ENCODE measurements at places on chromosomes 1 and 21.
A peak's percentile ranks its signal among the peaks of the same experiment; 100 is the strongest.

- no peak for DNase-seq
Measured at GRCh38 chr1:199310708-199311107, 671.9 kb downstream of the PTPRC start.

GRCh38 chr1:115440733-115441132, 102.7 kb upstream of the NGF start:
- no peak for DNase-seq

DNA sequence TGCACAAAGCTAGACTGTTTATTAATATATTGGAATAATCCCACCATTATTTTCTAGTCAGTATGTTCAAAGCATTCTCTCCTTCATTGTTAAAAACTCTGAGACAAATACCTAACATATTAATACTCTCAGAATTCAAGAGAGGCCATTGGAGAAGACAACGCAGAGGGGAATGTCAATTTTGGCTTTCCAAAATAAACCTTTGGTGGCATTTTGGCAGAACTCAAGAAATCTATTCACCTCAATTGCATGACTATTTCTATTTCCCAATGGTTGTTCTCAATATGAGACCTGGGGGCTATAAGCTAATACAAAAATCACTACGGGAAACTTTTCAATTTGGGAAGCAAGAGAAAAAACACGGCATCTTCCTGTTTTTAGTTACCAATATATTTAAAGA, 58.5 kb downstream of the RUSC1 start:
- DNase-seq: no peak

DNA sequence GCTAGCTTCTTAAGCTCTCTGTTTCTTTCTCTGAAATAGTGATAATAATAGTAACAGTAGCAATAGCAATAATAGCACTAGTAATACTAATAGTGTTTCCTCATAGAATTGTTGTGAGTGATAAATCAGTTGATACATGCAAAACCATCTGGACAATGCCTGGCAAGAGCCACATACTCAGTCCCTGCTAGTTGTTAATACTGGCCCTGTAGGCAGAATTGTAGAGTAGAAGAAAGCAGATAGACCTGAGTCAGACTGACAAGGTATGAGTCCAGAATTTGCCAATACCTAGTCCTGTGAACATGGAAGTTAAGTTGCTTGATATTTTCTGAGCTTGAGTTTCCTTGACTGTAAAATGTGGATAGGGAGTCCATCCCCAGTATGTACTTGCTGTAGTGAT, 171.9 kb downstream of the C1orf21 start:
- DNase-seq: no peak

DNA sequence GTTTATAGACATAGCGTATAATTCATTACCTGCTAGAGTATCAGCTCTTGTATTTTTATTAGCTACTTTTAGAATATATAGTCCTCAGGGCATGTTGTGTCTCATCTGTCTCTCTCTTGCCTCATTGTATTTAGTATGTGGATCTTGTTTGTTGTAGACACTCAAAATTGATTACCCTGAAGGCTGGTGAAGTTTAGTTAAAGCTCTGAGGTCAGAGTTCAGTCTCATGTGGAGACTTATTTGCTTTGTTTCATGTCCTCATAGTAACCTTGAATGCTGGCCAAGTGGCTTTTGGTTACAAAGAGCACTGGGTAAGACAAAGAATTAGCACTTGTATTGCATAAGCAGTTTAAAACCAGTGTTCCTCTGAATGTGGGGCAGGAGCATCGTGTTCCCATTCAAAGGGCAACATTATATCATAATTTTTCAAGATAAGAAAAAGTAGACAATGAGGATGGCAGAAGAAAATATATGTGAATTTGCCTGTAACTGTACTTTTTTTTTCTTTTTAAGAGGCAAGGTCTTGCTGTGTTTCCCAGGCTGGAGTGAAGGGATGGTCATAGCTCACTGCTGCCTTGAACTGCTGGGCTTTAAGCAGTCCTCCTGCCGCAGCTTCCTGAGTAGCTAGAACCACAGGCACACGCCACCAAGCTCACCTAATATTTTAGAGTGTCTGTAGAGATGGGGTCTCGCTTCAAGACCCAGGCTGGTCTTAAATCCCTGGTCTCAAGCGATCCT, 17.4 kb downstream of the CNST start:
- DNase-seq: no peak

DNA sequence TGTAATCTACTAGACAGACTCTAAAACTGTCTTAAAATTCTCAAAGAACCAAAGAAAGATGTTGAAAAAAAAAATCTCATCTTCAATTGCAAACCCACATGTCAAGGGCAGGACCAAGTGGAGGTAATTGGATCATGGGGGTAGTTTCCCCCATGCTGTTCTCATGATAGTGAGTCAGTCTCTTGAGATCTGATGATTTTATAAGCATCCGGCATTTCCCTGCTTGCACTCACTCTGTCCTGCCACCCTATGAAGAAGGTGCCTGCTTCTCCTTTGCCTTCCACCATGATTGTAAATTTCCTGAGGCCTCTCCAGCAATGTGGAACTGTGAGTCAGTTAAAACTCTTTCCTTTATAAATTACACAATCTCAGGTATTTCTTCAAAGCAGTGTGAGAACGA, 257.0 kb downstream of the HHIPL2 start:
- DNase-seq: no peak

- DNase-seq: no peak
Measured at GRCh38 chr1:164638492-164639202, 79.7 kb downstream of the PBX1 start.

- DNase-seq: no peak
Measured at GRCh38 chr1:101185421-101185820, 51.4 kb upstream of the S1PR1 start.

DNA sequence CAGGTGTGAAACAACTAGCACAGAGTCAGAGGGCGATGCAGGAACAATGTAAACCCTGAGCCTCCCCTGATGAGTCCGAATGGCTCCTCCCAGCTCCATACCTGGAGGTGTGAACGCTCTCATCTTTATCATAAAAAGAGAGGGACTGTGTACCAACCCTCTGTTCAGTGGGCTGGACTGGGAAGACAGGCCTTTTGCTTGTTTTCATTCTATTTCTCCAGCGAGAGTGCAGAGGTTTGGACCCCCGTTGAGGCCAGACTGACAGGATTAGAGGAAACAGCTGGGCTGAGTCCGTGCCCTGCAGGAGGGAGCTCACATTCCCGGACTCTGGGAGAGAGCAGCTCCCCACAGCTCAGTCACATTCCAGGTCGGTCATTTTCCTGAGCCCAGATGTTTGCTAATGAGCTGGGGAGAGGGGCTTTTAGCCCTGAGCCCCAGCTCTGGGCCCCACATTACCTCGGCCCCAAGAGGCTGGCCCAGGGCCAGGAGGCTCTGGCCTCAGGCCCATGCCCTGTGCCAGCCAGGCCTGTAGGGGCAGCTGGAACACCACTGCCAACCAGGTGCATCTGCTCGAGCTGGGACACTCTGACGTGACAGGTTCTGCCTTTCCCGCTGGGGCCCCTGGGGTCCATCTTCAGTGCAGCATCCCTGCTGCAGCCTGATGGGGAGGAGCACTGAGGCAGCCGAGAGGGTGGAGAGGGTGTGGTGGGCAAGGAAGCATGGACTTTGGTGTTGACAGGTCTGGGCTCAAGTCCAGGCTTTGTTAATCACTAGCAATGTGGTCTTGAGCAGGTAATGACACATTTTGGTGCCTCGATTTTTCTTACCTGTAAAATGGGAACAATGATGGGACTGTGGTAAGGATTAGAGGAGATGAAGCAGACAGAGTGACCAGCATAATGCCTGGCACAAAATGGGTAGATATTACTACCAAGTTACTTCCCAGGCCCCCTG, 3.5 kb upstream of the NBL1 start:
- DNase-seq: no peak

DNA sequence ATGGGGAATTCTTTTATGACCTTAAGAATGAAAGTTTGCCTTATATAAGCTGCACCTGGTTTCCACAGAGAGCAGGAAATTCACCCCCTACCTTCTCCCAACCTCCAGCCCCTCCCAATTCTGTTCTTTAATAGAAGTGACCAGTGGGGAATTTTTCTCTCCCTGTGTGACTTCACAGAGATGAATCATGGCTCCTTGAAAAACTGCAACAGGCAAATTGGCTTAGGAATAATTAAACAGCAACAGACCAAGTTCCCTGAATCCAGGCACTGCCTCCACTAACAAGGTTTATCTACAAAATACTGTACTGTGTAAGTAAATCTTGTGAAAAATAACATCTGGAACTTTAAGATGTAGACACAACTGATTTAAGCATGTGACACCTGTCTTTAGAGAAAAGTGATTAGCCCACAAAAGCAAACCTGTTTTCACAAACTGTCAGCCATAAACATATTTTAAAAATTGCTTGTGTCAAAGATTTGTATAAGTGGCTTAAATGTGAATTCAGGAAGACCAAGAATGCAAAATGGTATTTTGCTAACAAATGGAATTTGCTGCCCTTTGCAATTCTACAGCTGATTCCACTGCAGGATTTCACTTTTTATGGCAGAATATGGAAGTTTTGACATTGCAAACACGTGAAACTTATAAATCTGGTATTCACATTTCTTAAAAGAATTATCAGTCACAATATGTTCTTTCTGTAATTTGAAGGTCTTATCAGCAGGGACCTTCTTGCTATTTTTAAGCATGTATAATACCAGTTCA, 54.0 kb downstream of the ALG14 start:
- no peak for DNase-seq

GRCh38 chr1:154608397-154609270, 648 bp upstream of the ADAR start:
- no peak for DNase-seq

GRCh38 chr1:207155028-207155427, 51.0 kb downstream of the C4BPA start:
- no peak for DNase-seq

DNA sequence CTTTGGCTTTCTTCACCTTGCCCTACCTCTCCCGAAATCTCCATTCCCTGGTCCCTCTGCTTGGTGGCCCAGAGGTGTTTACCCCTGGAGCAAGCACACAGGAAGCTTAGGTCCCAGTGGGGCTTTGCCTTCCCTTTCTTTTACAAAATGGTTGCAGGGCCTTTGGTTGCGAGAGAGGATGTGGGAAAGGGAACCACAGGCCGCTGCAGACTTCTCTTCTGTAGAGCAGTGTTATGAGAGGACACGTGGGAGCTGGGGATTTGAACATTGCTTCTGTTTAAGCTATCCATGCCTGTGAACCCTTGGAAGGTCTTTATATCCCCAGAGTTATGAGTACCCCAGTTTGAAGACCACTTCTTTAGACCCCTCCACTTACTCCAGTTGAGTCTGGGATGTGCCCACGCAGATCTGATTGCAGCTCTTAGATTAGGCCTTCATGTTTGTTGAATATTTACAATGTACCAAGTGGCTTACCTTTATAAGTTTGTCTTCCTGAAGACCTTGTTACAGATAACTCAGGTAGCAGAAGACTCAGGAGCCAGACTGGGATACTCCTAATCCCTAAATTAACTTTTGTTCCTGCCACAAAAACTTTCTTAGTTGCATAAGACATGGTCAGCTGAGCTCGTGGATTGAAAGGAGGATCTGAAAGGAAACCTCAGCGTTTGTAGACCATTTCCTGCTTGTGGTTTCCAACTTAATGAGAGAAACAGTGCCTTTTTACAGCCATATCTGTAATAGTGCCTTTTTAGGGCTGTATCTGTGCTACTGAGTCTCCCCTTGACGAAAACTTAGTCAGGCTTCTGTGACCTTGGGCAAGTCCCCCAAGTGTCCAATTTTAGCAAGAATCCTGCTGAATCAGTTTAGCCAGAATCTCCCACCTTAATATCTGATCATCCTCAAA, 21.9 kb upstream of the IVNS1ABP start:
- DNase-seq: peak; percentile 56

DNA sequence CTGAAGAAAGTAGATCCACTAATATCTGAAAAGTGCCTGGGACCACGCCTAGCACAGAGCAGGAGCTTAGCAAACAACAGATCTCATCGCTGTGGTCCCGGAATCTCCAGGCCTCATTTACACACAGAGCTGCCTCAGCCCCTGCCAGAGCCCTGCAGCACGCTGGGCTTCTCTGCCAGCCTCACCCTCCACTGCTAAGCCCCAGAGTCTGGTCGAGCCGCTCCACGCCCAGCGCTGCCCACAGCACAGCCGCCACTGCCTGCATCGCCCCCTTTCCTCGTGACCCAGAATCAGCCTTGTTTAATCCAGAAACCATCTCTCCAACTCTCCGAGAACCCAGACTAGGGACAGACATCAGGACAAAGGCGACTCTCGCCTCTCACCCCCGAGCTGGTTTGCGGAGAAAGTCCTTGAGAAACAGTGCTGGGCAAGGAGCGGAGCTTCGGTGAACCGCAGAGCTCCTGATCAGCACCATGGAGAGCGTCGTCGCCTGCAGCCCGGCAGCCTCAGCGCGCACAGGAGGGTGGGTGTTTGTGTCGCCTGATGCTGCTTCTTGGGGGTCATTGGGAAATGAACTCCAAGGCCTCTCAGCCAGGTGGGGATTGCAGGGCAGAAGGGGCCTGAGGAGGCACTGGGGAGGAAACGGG, 145.1 kb downstream of the NPHP4 start:
- no peak for DNase-seq

- peak; percentile 89 for DNase-seq
Measured at GRCh38 chr1:9315411-9316079, 22.9 kb downstream of the SPSB1 start.

GRCh38 chr1:183467687-183468086, 4.6 kb upstream of the SMG7 start:
- no peak for DNase-seq

- no peak for DNase-seq
Measured at GRCh38 chr1:29651684-29652665, 415.7 kb downstream of the PTPRU start.

DNA sequence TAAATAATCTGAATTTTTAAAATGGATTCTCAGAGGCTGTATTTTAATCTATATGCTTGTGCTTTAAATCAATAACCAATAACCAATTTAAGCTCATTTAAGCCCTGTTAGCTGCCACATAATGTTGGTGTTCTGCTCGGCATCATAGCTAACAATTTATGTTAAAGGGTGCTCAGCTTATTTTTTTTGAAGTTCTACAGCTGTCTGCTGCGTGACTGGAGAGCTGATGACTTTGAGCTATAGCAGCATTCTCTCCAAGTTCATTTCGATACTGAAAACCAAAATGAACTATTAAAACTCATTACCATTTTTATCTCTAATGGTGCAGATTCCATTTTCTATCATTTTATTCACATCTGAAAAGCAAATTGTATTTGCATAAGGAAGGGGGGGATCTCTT, 357.8 kb downstream of the AJAP1 start:
- no peak for DNase-seq

- no peak for DNase-seq
Measured at GRCh38 chr1:172977296-172978017, 73.3 kb downstream of the TNFSF18 start.

DNA sequence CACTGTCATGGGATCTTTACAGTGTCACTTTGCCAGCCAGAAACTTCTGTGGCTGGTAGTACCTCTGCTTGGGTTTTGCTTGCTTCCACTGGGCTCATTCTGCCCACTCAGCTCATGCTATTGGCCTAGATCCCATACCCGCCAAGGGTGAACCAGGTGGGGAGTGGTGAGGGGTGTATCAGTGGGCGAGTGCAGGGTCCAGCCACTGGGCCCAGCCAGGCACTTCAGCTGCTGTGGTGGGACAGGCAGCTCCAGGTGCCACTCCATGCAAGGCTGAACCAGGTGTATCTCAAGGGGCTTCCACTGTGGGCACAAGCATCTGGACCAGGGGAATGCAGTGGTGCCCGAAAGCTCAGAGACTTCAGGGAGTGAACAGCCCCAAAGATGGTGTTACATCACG, 398.2 kb downstream of the NCAM2 start:
- no peak for DNase-seq
